ENCODE measurements at places on chromosomes 3 and 15.

- no peak for DNase-seq
Measured at GRCh38 chr3:65995515-65995914, 43.2 kb downstream of the MAGI1 start.

DNA sequence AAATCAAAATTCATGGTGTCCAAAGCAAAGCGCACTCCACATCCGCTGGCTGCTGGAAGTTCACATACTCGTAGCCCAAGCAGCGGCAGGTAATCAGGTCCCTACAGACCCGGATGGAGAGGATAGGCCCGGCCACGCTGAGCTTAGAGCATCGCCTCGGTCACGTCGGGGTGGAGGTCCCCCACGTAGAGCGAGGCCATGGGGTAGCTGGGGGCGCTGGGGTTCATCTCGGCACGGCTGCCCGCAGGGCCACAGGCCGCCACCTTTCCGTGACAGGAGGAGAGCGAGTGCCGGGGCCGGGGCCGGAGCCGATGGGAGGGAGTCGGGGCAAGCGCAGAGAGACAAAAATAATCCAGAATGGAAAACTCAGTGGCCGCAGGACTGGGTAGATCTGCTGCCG, 16.1 kb upstream of the STRIT1 start:
- no peak for DNase-seq

- DNase-seq: peak; percentile 22
Measured at GRCh38 chr3:38655708-38656300, 6.3 kb upstream of the SCN5A start.

- DNase-seq: no peak
Measured at GRCh38 chr3:140086642-140087041, 151.7 kb downstream of the CLSTN2 start.

DNA sequence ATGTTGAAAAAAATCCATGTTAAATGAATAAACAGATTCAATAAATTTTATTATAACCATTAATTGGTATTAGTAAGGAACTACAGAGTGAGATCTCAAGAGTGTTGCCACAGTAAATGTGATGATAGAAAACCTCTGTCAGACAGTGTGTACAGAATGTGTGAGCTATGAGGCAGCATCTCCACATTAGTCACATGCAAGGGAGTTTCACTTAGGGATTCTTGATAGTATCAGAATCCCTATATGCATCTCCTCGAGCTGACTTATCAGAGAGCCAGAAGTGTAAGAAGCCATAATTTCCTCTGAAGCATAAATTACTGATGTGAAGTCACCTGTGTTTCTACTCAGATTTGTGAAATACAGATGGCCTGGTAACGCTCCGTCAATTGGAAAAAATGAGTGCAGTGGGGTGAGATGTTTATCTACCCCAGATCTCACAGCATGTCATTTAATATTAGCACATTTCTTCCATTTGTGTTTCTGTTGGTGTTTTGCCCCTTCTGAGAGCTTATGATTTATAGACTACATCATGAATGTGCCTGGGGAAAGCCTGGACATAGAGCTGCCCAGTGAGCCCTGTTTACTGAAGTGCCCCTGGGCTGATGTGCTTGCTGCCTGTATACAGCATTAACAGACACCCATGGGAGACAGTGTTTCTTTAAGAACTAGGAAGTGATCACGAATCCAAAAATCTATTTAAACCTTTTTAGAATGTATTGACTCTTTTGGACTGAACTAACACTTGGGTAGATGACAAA, 262.4 kb downstream of the CPNE4 start:
- no peak for DNase-seq

- DNase-seq: no peak
Measured at GRCh38 chr3:113218011-113218680, 6.8 kb downstream of the BOC start.

DNA sequence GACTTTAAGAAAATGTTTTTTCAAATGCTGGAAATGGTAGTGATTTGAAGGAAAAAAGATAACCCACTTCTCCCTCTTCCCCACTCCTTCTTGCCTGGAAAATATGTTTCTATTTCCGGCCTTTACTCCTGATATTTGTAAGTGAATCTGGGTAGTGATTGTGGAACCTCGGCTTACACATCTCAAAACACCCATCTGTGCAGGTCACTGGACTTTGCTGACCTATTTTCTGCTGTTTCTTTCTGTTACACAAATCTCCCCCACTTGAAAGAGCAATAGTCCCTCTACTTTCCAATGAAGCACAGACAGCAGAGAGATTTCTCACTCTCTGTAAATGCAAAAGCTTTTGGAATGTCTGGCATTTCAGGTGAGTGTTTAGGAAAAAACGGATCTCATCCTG, 76.9 kb upstream of the ICE2 start:
- DNase-seq: no peak

- no peak for DNase-seq
Measured at GRCh38 chr3:134428401-134428800, 54.2 kb upstream of the AMOTL2 start.

DNA sequence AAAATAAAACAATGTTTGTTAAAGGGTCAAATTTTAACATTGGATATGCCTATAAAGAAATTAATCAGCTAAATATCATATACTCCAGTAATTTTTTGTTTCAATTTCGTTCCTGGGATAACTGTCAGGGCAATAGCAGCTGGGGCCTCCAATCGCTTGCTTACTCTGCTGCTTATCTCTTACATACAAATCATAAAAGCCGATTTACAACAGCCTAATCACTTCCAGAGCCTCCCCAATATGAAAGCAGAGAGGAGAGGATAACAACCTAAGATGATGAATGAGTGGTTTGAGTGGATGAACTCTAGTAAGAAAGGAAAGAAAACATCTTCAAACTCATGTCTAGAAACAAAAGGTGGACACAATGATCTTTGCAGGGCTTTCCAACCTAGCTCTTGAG, 80.7 kb upstream of the PSMD6 start:
- no peak for DNase-seq

GRCh38 chr15:55282284-55282833, 7.3 kb downstream of the RAB27A start:
- DNase-seq: no peak

DNA sequence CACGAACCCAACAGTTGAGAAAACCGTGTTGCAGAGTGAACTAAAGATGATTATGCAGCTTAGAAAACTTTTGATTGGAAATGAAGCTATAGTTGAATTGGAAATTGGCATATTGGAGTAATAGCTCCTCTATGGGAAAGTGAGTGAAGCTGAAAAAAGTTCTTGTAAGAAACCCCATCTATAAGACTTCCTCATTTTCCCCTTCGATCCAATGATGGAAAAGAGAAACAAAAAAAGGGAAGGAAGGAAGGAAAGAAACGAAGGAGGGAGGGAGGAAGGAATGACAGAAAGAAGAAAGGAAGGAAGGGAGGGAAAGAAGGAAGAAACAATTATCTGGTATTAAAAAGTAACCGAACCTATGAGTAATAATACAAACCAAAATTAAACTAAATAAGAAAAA, 791.8 kb upstream of the NR2F2 start:
- DNase-seq: no peak

DNA sequence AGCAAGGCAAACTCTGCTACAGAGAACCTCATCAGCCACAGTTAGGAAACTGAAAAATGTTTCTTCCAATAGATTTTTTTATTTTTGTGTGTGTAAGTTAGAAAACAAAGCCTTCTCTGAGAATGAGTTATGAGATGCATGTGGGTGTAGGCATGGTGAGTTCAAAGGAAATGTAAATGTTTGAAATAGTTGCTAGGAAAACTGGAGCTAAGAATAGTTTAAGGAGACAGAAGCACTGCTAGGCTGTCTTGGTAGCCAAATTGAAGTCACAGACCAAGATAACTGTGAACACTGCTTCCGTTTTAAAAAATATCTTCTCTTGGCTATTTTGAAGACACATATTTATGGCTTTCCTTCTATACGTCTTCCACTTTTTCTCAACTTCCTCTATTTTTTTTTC, 1501.2 kb upstream of the CADM2 start:
- DNase-seq: no peak

GRCh38 chr3:37715358-37715757, 146.3 kb upstream of the CTDSPL start:
- no peak for DNase-seq

- DNase-seq: no peak
Measured at GRCh38 chr3:146493761-146494160, 24.4 kb upstream of the PLSCR2 start.

GRCh38 chr3:36650271-36650671, 114.1 kb downstream of the DCLK3 start:
- DNase-seq: no peak

GRCh38 chr3:25291481-25291905, 136.6 kb upstream of the RARB start:
- DNase-seq: no peak

DNA sequence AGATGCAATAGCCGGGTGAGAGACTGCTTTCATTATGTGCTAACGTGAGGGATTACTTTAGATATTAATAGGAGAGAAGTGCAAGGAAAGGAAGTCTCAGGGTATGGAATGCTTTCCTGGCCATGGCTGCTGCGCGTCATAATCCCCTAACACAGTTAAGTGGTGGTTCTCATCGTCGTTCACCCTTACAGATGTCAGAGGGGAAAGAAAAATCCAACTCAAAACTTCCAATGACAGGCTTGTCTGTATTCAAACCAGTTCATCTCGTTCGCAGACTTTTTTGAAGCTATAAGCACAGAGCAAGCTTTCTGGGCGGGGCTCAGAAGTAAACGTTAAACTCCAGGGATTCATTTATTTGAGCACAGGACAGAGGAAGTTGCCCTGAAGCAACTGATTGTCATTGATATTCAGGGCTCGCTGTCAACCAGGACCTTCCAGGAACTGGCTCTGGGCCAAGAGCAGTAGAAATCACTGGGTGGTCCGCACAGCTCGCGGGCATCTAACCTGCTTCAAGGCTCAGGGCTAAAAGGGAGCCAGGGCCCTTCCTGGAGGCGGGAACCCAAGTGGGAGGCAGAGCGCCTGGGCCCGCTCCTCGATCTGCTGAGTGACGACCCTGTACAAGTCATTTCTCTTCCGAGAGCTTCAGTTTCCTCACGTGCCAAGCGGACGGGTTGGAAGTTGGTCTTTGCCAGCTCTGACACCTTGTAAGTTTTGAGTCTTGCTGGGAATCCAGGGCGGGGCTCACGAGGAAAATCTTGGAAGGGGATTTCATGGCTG, 1.1 kb upstream of the LPP start:
- no peak for DNase-seq

DNA sequence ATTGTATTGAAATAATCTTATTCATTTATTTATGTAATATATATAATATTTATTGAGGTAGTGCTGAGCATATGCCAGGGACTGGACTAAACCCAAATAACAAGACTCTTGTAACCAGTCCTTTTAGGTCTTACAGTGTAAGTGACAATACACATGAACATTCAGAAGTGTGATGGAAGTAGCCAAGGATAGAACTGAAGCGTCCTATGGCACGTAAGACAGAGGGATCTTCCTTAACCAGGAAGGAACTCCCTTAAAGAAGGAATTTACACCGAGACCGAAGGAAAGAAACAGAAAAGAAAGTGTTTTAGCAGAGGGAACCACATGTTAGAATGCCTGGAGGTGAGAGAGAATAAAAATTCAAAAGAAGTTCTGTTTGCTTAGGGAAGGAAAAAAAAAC, 23.6 kb upstream of the CLDN1 start:
- DNase-seq: no peak

- no peak for DNase-seq
Measured at GRCh38 chr3:119677641-119677934, 382 bp upstream of the COX17 start.

DNA sequence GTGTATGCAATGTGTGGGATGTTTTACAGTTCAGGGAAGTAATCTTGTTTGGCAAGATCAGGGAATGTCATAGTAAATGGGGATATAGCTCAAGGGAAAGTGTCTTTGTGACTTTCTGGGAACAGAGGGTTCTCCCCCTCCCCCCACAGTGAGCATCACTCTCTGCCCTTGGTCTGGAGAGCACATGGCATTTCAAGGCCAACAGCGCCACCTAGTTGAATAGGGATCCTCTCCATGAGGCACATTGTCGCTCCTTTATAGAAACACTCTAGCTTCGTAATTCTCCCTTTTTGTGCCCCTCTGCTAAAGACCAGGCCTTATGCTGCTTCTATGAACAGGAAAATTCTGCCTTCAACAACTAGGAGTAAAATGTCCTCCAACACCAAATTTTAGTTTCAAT, 37.1 kb upstream of the ARNT2 start:
- DNase-seq: no peak

GRCh38 chr3:46682974-46683373, 10.5 kb downstream of the ALS2CL start:
- DNase-seq: no peak

DNA sequence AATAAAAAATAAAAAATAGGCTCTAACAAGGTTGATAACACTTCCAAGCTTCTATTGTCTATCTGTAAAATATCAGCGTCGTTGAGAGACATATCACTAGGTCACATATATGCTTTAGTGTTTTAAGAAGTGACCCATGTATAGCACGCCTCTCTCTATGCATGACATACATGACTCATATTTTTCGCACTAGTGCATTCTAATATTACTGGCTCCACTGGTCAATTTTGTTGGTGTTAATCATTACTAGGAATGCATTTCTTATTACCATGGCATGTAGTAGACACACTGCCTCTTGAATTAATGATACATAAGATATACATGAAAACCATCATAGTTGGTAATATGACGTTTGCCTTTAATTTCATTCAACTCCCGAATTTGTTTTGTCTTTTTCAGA, 203.1 kb downstream of the CHL1 start:
- no peak for DNase-seq

- no peak for DNase-seq
Measured at GRCh38 chr3:143243686-143244085, 124.1 kb downstream of the CHST2 start.

- DNase-seq: no peak
Measured at GRCh38 chr15:38455092-38455491, 1.2 kb downstream of the FAM98B start.

- no peak for DNase-seq
Measured at GRCh38 chr15:71885390-71885789, 75.0 kb downstream of the NR2E3 start.

DNA sequence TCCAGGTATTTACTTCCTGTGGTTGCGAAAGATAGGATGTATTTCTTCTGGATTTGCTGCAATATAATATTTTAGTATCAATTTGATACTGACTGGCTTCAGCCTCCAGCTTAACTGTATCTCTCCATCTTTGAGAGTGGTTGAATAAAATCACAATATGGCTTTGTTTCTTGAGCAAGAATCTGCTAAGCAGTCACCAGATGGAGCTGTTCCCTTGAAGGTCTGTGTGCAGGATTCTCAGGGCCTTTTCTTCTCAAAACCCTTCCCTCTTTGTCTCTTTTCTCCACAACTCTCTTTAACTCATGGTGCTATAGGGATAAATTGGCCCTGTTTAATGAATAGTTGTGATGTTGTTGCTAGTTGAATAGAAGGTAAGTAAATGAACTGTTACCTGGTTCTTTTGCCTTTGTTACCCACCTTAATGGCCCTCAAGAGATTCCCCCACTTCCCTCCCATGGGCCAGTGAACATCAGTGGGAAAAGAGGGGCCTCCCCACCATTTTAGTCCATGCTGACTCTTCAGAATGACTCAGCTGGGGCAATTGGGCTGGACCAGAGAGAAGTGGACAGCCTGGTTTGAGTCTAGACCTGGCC, 34.8 kb upstream of the RAB6B start:
- DNase-seq: peak; percentile 35

GRCh38 chr3:38960953-38961622, 90.7 kb downstream of the SCN11A start:
- peak; percentile 61 for DNase-seq

- no peak for DNase-seq
Measured at GRCh38 chr3:122727766-122728165, 47.1 kb downstream of the PARP14 start.

GRCh38 chr15:74184582-74185091, 11.1 kb downstream of the ISLR start:
- no peak for DNase-seq
